Esophagus mucosa (tissue), 1 donor: ENCODE measurements at places on chromosomes 11 and 22.

DNA sequence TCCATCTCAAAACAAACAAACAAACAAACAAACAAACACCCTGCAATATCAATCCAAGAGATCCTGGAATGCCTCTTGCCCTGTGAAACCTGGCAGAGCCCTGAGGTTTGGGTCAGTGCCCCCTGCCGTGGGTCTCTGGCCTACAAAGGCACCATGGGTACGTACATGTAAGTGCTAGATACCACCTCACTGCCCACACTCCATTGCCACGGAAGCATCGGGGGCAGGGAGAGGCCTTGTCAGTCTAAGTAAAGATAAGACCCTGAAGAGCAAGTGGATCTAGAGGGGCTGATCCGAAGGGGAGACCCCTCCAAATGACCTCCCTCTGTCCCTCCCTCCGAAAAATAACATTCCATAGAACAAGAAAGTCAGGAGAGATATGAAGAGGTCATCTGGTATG, 2.0 kb upstream of the MIEF1 start:
- no peak for ATAC-seq

DNA sequence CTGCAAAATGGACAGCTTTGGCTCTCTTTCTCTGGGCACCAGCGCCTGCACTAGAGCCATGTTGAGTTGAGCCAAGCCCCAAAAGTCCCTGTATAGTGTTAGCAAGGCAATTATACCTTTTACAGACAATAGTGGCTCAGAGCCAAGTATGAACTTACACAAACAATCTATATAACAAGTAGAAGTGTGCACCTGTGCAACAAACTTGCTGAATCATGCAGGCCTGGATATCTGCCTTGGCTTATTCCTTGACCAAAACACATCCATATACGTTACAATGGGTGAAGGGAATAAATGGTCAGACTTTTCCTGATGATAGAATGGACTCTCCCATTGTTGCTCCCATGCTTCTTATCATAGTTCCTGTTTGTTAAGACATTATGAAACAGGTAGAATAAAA, 3.8 kb upstream of the OR52I2 start:
- no peak for ATAC-seq

DNA sequence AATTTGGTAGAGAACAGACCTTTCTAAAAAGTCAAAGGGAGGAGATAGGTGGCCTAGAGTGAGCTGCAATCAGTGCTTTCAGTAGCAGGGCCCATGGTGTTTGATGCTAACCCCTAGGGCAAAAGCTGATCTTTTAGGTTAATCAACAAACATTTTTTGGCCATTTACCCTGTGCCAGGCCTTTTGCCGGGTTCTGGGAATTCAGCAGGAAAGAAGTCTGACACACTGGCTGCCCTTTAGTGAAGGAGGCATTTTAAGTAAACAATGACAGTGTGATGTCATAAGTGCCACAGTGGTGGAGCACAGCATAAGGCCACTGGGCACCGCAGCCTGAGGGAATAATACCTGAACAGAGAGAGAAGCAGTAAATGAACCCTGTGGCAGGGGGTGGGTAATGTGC, 29.0 kb downstream of the C22orf31 start:
- no peak for ATAC-seq

- ATAC-seq = no peak
These were observed 44.0 kb upstream of the SLC1A2 start for GRCh38 chr11:35463331-35463751.

- peak; percentile 65 for ATAC-seq
These were observed 51.1 kb upstream of the LMO2 start for GRCh38 chr11:33942954-33943353.

DNA sequence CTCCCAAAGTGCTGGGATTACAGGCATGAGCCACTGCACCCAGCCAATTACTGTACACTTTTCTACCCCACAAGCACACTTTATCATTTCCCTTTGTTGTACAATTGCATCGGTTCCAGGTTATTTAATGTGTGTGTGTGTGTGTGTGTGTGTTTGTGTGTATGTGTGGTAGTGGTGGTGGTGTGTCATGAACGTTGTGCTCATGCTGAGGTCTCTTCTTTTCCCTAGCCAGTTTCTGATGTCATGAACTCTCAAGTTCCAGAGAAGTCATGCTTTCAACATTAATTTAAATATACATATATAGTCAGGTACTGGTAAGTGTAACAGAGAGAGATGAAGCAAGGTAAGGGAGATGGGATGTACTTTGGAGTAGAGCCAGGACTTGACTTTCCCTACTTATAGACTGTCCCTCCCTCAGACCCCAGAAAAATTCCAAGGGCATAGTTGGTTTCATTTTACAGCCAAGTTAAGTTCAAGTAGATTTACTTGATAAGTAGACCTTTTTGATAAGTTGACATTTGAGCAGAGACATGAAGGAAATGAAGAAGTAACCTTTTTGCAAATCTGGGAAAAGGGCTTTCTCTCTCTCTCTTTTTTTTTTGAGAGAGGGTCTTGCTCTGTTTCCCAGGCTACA, 42.7 kb downstream of the WEE1 start:
- ATAC-seq = no peak

DNA sequence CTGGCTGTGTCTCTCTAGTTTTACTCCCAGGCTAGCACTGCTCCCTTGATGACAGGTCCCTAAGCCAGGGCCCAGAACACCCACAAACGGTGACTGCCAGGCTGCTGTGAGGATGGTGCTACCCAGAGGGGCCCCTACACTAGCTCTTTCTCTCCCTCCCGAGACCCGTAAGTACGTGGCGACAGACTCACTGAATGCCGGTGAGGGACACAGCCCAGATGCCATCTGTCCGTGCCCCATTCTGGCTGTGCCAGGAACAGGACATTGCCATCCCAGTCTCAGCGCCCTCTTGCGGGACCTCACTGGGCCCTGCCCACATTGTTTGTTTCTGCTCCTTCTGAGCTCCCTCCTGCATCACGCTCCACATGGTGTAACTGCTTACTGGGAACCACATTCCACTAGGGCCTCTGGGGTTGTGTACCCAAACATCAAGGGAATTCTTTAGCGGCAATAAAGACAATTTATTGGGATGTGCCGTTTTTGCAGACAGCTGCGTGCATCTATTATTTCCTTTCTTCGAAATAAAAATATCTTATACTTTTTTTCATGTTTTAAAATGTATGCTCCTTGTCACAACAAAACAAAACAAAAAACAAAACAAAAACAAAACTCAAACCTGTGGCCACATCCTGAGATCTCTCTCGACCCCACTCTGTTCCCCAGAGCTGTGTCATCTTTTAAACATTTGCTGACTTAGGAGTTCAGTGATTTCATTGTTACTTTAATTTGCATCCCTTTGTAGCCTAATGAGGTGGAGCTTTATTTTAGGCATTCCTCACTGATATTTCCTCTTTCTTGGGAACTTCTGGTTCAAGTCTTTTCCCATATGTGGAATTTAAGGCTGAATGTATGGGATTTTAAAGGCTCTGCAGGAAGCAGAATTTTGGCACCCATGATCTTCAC, 4.4 kb upstream of the TPCN2 start:
- peak; percentile 47 for ATAC-seq

DNA sequence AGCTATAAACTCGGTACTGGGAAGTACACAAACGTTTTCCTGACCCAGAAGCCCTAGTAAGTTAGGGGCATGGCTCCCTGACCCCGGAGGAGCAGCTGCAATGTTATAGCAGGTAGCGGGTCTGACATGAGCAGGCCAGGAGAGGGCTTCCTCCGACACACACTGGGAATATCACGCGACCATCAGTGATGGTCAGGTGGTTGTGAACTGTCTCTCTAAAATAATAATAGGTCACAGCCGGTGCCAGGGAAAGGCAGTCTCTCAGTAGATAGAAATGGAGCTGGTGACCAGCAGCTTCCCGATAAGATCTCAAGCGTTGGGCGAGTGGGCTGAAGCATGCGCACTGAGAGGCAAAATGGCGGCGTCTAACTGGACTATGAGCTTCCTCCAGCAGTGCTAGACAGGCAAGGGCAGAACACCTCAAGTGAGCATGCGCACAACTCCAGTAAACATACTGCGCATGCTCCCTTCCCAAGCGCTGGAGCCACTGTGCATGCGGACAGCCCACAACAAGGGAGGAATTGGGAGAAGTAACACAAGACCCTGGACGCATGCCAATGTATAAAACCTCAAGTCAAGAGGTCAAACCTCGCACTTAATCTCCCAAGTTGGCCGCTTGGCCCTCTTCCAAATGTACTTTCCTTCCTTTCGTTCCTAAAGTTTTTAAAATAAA, 22.3 kb upstream of the TESMIN start:
- no peak for ATAC-seq

GRCh38 chr22:23279781-23280180, 99.5 kb downstream of the BCR start:
- no peak for ATAC-seq

- peak; percentile 25 for ATAC-seq
These were observed 43.5 kb downstream of the PPFIA1 start for GRCh38 chr11:70313945-70314344.

DNA sequence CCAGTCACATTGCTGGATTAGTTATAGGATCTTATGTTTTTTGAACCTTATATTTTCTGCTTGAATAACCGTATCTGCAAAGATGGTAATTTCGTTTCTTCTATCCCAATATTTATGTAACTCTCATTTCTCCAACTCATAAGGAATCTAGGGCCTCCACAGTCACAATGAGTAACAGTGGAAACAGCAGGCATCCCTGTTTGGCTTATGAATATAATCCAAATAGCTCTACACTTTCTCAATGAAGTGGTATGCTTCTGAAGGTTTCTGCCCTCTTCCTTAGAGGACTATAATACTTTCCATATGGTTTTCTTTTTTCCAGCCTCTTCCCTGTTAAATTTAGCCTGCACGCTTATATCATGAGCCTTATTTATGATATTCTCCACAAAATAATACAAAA, 16.5 kb downstream of the ATP6V1E1 start:
- ATAC-seq = no peak

DNA sequence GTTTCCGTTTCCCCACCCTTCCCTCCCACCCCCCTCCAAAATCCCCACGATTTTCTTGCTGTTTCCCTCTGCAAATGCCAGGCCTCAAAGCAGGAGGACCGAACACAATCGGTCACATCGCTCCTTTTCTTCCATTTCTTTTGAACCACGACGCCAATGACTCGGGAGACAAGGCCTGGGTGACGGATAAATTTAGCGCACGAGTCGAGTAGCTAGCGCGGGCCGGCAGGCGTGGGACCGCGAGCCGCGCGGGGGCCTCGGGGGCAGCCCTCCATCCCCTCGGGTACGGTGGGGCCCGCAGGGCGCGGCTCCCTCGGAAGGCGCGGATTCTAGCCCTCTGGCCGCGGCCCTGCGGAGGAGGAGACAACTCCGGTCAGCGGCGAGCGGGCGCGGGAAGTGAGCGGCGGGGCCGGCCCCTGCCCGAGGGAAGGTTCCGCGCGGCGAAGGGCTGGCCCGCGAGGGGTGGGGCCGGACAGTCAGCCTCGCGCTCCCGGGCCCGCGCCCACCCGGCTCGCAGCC, 414 bp downstream of the JOSD1 start:
- peak; percentile 46 for ATAC-seq

DNA sequence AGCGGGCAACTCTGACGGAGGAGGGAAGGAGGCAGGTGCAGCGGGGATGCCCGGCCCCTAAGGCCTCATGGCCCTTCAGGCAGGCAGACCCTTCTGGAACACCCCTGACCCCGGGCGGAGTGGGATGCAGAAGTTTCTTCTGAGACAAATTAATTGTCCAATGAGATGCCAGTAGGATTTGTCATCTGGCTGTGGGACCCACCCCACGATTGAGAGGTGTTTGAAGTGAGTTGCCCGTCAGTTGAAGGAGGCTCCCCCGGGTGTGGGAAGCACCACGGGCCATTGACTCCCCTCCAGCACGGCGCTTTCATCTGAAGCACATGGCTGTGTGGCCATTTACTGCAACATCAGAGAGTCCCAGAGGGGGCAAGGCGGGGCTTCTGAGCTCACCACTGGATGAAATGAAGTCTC, 527.8 kb downstream of the BRD1 start:
- ATAC-seq = no peak
